ENCODE measurements at places on chromosomes 7 and 10.

DNA sequence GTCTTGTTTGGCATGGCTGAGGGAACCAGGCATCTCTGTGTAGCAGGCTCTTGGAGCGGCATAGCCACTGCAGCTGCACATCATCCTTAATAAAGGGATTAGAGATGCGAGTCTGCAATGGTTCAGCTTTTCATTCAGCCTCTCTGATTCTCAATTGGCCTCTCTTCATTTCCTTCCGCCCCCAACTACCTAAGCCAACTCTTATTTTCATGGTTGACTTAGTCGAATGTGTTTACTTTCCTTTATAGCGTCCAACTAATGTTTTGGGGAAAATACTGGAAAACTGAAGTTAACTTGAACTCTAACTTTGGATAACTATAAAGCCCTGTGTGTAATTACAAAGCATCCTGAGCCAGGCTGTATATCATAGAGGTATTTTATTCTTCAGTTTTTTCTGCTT is 202.2 kb upstream of the KIAA1217 start:
- DNase-seq, result no peak
- no peak overlapping the region for H3K27ac ChIP-seq
- H3K36me3 ChIP-seq, result no peaks in the 10 kb centered on the region
- H3K4me3 ChIP-seq, result no peak overlapping the region
- H3K4me1 ChIP-seq, result no peaks in the 10 kb centered on the region
- H3K27me3 ChIP-seq, result no peaks in the 10 kb centered on the region

- H3K36me3 ChIP-seq, result peaks cover 39% of the 10 kb centered on the region
- H3K4me3 ChIP-seq, result no peak overlapping the region
- no peaks in the 10 kb centered on the region for H3K4me1 ChIP-seq
- no peaks in the 10 kb centered on the region for H3K27me3 ChIP-seq
- DNase-seq, result no peak
- H3K27ac ChIP-seq, result no peak overlapping the region
These were observed 108.7 kb downstream of the LARP4B start for GRCh38 chr10:822661-823367.

DNA sequence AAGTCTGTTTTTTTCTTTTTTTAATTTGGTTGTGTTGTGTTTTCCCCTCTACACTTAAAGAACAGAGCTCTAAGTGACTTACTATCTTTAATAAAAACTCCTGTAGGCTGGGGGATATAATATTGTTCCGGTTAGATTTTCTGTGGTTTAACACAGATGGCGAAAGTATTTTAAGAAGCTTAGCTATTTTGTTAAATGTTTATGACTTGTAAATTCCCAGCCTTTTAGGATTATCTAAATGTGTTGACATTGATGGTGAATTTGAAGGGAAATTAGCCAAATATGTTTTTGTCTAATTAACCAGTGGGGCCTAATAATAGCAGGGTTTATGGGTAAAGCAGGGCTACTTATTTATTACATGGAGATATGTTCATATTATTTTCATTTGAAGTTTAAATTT is 538.5 kb downstream of the INHBA start:
- no peaks in the 10 kb centered on the region for H3K27me3 ChIP-seq
- no peaks in the 10 kb centered on the region for H3K4me1 ChIP-seq
- no peak for DNase-seq
- no peaks in the 10 kb centered on the region for H3K36me3 ChIP-seq

- H3K27me3 ChIP-seq, result peaks cover 35% of the 10 kb centered on the region
- H3K36me3 ChIP-seq, result no peaks in the 10 kb centered on the region
- no peak overlapping the region for H3K27ac ChIP-seq
- DNase-seq, result no peak
- H3K4me1 ChIP-seq, result peaks cover 2% of the 10 kb centered on the region
- H3K4me3 ChIP-seq, result no peak overlapping the region
These were observed 5.5 kb downstream of the VIPR2 start for GRCh38 chr7:159139202-159139601.
